Activated CD4-positive, alpha-beta T cell treated with anti-CD3 and anti-CD28 coated beads, Interleukin-2, amount 10 ng/mL, durations not matched to agents 24 days and 14 days (primary cell): ENCODE measurements at places on chromosomes 11 and 22. TPM values are rescaled to one million over a fixed set of nuclear protein-coding genes. Genes with fewer than 3 reads are reported as not detected.
A peak's percentile ranks its signal among the peaks of the same experiment; 100 is the strongest.

GRCh38 chr11:83600661-83601060, 314.5 kb upstream of the CCDC90B start:
- H3K36me3 ChIP-seq, result no peaks in the 10 kb centered on the region
- no peaks in the 10 kb centered on the region for H3K4me1 ChIP-seq
- no peak for DNase-seq

DNA sequence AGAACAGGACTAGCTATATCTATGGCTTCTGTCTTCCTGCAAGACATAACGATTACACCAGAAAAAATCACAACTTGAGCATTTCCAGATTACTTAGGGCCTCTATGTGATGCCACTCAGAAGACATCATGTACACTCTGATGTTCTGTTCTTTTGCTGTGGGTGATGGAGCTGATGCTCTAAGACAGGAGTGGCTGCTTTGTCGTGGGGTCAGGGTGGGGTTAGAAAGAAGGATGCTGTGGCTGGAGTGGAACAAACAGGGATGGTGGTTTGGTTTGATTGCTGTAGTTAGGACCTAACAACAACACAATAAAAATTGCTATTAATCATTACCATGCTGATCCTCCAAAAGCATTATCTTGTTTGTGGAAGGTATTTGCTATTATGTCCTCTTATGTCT, 120.3 kb upstream of the ARHGAP20 start:
- DNase-seq, result no peak
- H3K4me1 ChIP-seq, result peaks cover 12% of the 10 kb centered on the region
- no peaks in the 10 kb centered on the region for H3K36me3 ChIP-seq
- peak overlapping the region; percentile 59 for H3K27ac ChIP-seq

DNA sequence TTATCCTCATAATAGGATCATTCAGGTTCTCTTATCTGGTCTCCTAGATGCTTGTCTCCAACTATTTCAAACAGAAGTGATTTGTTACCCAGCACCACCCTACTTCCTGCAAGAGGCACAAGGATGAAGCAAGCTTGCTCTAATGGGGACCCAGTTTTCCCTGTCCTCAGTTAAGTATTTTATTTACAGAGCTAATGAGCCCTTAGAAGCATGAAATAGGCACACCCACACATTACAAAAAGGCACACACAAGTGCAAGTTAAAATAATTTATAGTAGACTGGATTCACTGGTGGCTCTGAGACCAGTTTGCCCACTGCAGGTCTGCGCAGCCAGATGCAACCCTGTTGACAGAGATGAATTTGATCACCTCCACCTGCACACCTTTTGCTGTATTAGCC, 167.5 kb downstream of the KIRREL3 start:
- H3K36me3 ChIP-seq, result no peaks in the 10 kb centered on the region
- H3K4me1 ChIP-seq, result no peaks in the 10 kb centered on the region
- H3K27me3 ChIP-seq, result no peaks in the 10 kb centered on the region
- H3K27ac ChIP-seq, result no peak overlapping the region
- no peak for DNase-seq

Gene GALNT18
- 8.6 and 9.3 TPM in 2 replicates for total RNA-seq

Gene OR8B3
- not detected in 2 replicates for total RNA-seq

- H3K27ac ChIP-seq, result no peak overlapping the region
- H3K36me3 ChIP-seq, result peaks cover 6% of the 10 kb centered on the region
- peak; percentile 59 for DNase-seq
- H3K4me1 ChIP-seq, result peaks cover 10% of the 10 kb centered on the region
- no peak overlapping the region for H3K4me3 ChIP-seq
- no peaks in the 10 kb centered on the region for H3K27me3 ChIP-seq
Observed at GRCh38 chr11:66183494-66184048, 84.9 kb upstream of the RAB1B start.

- peaks cover 24% of the 10 kb centered on the region for H3K27me3 ChIP-seq
- H3K36me3 ChIP-seq, result no peaks in the 10 kb centered on the region
- H3K4me1 ChIP-seq, result no peaks in the 10 kb centered on the region
- no peak for DNase-seq
Observed at GRCh38 chr11:43547430-43547831, 133.1 kb upstream of the HSD17B12 start.

DNA sequence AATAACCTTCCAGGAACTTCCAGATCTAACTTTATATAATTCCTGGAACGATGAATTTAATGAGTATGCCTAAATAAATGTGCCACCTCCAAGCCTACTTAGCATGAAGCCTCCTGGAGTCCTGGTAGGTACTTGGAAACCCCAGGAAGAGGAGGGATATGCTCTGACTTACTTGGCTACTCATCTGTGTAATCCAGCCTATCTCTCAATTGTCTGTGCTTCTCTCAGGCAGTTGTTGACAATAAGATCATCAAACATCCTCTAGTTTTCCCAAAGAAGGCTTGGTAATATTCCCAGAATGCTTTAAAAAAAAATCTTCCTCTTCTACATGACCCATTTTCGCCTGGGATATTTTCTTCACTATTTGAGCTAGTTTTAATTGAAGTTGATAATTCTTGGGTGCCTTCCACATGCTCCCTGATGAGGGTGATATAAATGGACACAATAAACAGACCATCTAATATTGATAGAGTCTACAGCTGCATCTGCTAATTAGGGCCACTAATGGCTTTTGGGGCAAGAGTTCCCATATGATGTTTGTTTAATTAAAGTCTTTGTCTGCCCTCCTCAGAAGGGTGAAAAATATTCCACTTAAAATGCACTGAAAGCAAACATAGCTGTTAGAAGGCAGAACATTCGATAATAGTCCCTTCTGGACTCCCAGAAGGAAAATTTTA, 75.5 kb upstream of the RAB38 start:
- no peaks in the 10 kb centered on the region for H3K27me3 ChIP-seq
- H3K27ac ChIP-seq, result no peak overlapping the region
- H3K4me1 ChIP-seq, result no peaks in the 10 kb centered on the region
- DNase-seq, result no peak
- no peak overlapping the region for H3K4me3 ChIP-seq

Gene KRTAP5-8
- total RNA-seq, result not detected in 2 replicates

- peaks cover 93% of the 10 kb centered on the region for H3K4me1 ChIP-seq
- peak overlapping the region; percentile 74 for H3K4me3 ChIP-seq
- H3K27me3 ChIP-seq, result no peaks in the 10 kb centered on the region
Observed at GRCh38 chr11:117949062-117949461, 19.9 kb upstream of the TMPRSS13 start.

Gene DNAJB7
- total RNA-seq, result not detected in 2 replicates

GRCh38 chr11:108233277-108233945, 10.5 kb downstream of the ATM start:
- peak; percentile 45 for DNase-seq
- peaks cover 39% of the 10 kb centered on the region for H3K4me1 ChIP-seq
- no peaks in the 10 kb centered on the region for H3K27me3 ChIP-seq
- no peak overlapping the region for H3K4me3 ChIP-seq
- H3K27ac ChIP-seq, result no peak overlapping the region

- no peaks in the 10 kb centered on the region for H3K36me3 ChIP-seq
- DNase-seq, result no peak
- H3K4me3 ChIP-seq, result no peak overlapping the region
- H3K4me1 ChIP-seq, result no peaks in the 10 kb centered on the region
Observed at GRCh38 chr11:90744169-90744568, 521.3 kb upstream of the CHORDC1 start.

Gene OR51B4
- not detected in 2 replicates for total RNA-seq

GRCh38 chr11:78606667-78607066, 32.0 kb upstream of the NARS2 start:
- peaks cover 11% of the 10 kb centered on the region for H3K27me3 ChIP-seq
- no peaks in the 10 kb centered on the region for H3K4me1 ChIP-seq
- H3K36me3 ChIP-seq, result no peaks in the 10 kb centered on the region
- no peak overlapping the region for H3K4me3 ChIP-seq
- H3K27ac ChIP-seq, result no peak overlapping the region

DNA sequence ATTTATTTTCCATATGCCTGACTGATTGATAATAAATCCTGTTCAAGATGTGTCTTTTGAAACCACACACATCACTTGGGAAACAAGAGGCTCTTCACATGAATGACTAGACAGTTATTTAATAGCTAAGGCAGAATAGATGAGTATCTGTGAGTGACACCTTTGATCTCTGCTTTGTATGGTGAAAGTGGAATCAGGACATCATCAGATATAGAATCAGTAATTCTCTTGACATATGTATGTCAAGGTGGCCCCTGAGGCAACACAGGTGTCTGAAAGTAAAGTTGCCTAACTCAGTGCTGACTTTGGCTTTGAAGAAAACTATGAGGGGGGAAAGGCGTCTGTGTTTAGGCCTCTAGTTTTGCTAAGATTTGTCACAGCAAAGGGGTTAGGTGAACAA, 11.5 kb upstream of the CASP4 start:
- H3K36me3 ChIP-seq, result no peaks in the 10 kb centered on the region
- no peaks in the 10 kb centered on the region for H3K4me1 ChIP-seq
- no peak for DNase-seq
- H3K27me3 ChIP-seq, result peaks cover 2% of the 10 kb centered on the region

Gene DEUP1
- not detected in 2 replicates for total RNA-seq

DNA sequence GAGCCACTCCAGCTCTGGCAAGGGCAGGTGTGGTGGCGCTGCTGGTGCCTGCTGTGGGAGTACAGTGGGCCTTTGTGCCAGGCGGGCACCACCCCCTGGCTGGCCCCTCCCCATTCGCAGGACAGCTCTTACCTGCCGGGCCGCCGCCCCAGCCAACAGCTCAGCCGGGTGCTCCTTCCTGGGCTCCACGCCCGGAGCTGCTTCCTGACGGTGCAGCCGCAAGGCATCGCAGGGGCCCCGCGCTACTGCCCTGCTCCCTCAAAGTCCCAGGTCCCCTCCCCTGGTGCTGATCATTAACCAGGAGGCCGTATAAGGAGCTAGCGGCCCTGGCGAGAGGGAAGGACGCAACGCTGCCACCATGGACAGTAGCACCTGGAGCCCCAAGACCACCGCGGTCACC, at the start of gene SLC5A1:
TSS of gene SLC5A1 (plus strand) at position 338 of the 400 bp plus-strand sequence. CDS start at position 359, 21 bp downstream.
- H3K36me3 ChIP-seq, result no peaks in the 10 kb centered on the region
- no peaks in the 10 kb centered on the region for H3K4me1 ChIP-seq
- H3K4me3 ChIP-seq, result no peak within 1 kb of the TSS
- no peak for DNase-seq

GRCh38 chr11:47060807-47061206, 115.9 kb downstream of the ARFGAP2 start:
- no peak overlapping the region for H3K4me3 ChIP-seq
- peaks cover 4% of the 10 kb centered on the region for H3K36me3 ChIP-seq
- no peak overlapping the region for H3K27ac ChIP-seq
- peaks cover 8% of the 10 kb centered on the region for H3K4me1 ChIP-seq
- no peak for DNase-seq

GRCh38 chr11:77303328-77303727, 1.8 kb upstream of the GDPD4 start:
- no peak for DNase-seq
- no peaks in the 10 kb centered on the region for H3K36me3 ChIP-seq
- no peak overlapping the region for H3K4me3 ChIP-seq
- H3K27me3 ChIP-seq, result no peaks in the 10 kb centered on the region
